Right cardiac atrium (tissue), 5 donors: ENCODE measurements at places on chromosomes 6 and 20. TPM values are rescaled to one million over a fixed set of nuclear protein-coding genes. Genes with fewer than 3 reads are reported as not detected.

DNA sequence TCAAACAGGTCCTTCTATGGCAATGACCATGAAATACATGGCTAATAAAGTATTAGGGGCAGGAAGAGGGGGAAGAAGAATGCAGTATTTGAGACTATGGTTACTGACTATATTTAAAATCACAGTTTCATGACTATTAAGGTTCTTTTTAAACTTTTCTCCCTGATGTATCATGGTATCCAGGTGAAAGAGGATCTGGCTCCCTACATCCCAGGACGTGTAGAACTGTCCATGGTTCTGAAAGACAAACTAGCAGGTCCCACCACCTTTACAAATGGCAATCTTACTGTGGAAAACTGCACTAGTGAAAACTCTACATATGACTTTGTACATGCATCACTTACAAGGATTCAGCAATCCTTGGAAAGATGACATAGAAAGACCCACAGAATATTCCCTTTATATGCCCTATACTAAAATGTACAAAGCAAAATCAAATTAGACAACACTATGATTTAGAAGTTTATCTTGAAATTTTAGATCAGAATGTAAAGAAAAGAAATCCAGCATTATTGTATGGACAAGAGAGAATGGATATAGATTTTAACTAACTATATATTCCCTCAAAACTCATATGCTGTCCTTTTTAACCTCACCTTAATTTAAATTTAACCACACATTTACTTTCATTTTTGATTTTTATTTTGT lies 33.5 kb downstream of the RPP21 start:
- no peak for DNase-seq

ANGPT4 gene
- 0.14 TPM for polyA plus RNA-seq

- no peak for DNase-seq
Measured at GRCh38 chr6:16067568-16067967, 61.3 kb upstream of the MYLIP start.

VAPB gene
- 30.6 TPM for polyA plus RNA-seq

- no peak for DNase-seq
Measured at GRCh38 chr6:108896111-108896661, 48.0 kb downstream of the ARMC2 start.

- DNase-seq: no peak
Measured at GRCh38 chr6:79622364-79622763, 8.8 kb upstream of the SH3BGRL2 start.

DNA sequence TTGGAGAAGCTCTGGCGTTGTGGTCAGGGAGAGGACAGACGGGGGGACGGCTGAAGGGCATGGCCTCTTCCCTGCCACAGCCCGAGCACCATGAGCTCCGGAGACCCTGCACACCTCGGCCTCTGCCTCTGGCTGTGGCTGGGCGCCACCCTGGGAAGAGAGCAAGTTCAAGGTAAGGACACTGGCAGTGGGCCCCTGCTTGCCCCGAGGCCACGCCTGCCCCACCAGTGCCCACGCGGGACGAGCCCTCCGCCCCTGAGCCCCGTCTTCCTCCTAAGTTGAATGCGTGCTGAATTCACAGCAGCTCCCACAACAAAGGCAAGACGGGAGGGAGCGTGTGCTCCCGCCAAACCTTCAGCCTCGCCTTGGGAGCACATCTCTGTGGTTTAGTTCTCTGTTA lies 2.0 kb downstream of the COL20A1 start:
- DNase-seq: peak; percentile 46

GRCh38 chr20:36439040-36439730 lies 102.1 kb upstream of the MYL9 start:
- DNase-seq: peak; percentile 78

TNNC2 gene
- 0.77 TPM for polyA plus RNA-seq

- DNase-seq: no peak
Measured at GRCh38 chr6:108633436-108633835, 72.7 kb downstream of the FOXO3 start.

GGTLC1 gene
- not detected for polyA plus RNA-seq

DNA sequence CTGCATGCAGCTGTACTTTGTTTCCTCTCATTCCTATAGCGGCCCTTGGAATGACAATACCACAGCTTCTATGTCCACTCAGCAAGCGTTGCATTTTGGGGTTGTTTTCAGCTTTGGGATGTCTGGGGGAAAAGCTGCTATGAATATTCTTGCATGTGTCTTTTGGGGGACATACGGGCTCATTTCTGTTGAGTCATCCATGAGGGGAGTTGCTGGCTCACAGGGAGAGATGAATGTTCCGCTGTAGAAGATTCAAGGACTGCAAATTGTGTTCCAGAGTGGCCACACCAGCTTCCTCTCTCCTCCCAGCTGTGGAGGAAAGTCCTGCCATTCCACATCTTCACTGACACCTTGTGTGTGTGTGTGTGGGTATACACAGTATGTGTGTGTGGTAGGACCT lies 43.3 kb downstream of the TGM2 start:
- no peak for DNase-seq

GRCh38 chr6:43173591-43174262 lies 2.7 kb downstream of the SRF start:
- peak; percentile 29 for DNase-seq

HNF4A gene
- polyA plus RNA-seq: 0.07 TPM

DNA sequence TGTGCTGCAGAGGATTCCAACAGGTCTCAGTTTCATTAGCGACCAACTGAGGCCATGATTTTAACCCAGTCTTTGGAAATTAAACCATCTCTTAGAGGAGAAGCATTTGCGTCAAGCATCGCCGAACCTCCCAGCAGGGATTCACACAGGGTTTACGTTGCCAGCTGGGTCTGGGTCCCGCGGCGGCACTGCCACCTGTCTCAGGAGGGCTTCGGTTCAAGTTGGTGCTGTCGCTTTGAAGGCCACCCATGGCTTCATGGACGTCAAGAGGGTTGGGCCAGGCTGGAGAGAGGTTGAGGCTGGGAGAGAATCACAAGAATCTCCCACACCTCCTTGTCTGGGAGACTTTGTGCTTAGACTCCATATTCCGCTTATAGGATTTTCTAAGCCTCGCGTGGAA lies 43.0 kb upstream of the FRMD1 start:
- DNase-seq: no peak

- DNase-seq: no peak
Measured at GRCh38 chr6:49646942-49647341, 10.3 kb upstream of the RHAG start.

GRCh38 chr6:111959766-111960165 lies 86.5 kb upstream of the FYN start:
- DNase-seq: no peak

DNA sequence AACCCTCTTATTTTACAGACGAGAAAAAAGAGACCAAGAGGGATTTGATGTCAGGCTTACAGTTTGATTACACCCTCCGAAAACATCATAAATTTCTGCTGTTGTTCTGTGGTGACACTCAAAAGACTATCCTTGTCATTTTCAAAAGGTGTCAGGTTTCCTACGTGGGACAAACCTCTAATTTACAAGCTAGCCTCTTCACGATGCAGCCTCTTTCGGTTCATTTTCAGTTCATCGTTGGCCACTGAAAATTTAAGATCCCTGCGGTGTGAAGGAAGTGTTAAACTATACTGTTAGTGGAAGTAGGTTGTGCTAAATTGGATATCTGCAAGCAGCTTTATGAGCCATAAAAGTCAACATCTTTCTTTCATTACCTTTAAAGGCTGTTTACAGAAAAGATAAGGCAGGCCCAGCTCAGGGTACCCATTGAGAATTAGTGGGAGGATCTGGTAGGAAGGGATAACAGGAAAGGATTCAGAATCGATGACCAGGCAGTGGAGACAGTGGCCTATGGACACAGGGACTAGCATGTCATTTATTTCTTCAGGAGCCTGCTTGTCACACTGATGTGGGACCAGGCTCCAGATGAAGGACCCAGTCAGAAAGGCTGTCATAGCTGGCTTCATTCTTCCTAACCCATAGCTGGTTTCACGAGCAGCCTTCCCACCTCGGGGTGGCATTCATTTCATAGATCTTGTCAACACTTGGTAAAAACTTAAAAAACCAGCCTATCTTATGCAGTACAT lies 329.1 kb upstream of the SOX4 start:
- DNase-seq: no peak

RAET1L gene
- not detected for polyA plus RNA-seq

GRCh38 chr6:47247227-47247797 lies 62.4 kb downstream of the TNFRSF21 start:
- DNase-seq: no peak

DNA sequence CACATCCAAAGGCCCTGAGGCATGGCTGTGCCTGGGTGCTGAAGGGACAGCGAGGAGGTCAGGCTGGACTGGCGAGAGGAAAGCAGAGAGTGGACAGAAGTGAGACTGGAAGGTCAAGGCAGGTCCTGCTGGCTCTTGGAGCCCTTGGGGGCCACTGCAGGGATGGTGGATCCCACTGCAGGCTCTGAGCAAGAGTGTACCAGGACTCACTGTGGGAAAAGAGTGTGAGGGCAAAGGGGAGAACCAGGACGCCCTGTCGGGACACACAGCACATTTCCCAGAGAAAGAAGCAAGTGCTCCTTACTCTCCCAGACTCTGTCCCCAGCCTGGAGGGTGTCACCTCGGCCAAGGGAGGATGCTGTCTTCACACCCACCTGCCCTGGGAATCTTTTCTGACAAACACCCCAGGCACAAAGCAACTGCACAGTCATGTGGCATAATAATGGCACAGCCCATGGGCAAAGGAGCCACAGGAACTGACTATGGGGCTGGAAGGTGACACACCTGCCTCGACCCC lies 172.3 kb upstream of the CST7 start:
- no peak for DNase-seq

ATP5F1E gene
- polyA plus RNA-seq: 131 TPM

SAMD5 gene
- polyA plus RNA-seq: 1.0 TPM

DNA sequence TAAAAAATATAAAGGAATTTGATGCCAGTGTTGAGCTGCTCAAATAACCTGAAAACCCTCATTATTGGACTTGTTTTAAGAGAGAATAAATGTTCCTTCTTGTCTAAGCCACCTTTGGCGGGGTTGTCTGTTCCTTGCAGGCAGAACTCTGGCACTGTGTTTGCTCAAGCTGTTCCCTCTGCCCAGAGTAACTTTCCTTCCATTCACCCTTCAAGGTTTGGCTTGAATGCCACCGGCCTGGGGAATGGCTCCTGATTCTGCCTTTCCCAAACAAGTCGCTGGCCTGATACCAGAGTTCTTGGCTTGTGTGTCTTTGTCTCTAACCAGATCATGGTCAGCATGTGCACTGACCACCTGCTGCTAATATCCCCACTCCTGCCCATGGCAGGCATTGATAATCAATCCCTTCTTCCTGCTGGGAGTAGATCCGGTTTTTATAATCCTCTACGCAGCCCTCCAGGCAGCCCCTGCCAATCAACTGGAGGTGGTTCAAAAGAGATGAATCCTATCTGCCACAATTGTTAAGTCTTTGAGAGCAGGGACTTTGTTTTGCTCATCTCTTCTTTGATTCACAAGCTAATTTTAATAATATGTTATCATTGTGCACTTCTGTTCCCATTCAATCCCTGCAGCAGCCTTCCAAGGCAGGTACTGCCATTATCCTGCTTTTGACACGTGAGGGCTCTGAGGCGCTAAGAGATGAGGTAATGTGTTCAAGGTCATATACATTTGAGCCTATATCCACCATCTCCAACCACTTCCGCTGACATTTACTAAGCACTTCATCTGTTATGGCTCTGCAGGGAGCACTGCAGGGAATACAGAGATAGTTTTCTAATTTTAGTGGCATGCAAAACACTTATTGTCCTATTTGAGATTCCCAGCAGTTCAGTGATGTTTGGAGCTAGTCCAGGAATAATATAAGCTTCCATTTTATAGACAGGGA lies 3.1 kb upstream of the CCM2L start:
- DNase-seq: no peak

- DNase-seq: no peak
Measured at GRCh38 chr20:48458601-48459385, 369.0 kb downstream of the PREX1 start.

GRCh38 chr20:7933346-7933745 lies 6.9 kb downstream of the HAO1 start:
- no peak for DNase-seq

- no peak for DNase-seq
Measured at GRCh38 chr6:105977934-105978504, 108.1 kb upstream of the PRDM1 start.

- no peak for DNase-seq
Measured at GRCh38 chr6:147278891-147279290, 74.7 kb downstream of the STXBP5 start.

DNA sequence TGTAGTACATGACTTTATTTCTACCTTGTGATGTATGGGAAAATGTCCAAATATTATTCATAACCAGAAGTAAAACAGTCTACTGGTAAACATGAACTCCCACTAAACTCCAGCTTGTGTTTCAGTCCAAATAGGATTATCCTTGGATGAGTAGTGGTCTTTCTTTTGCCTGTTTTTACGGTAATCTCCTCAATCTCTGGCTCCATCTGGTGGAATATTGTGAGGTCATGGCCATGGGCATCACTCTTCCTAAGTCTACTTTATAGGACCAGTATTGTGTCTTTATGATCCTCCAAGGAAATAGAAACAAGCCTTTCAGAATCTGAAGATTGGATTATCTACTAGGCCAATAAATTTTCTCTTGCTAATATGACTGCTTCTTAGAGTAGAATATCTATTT lies 505.0 kb downstream of the BMP2 start:
- DNase-seq: no peak

GRCh38 chr6:165584541-165584940 lies 78.5 kb downstream of the PDE10A start:
- DNase-seq: no peak

NKX2-2 gene
- not detected for polyA plus RNA-seq

GRCh38 chr6:166584853-166585429 lies 1.5 kb downstream of the RAMACL start:
- DNase-seq: no peak

- peak; percentile 89 for DNase-seq
Measured at GRCh38 chr20:63941282-63942081, 14.7 kb downstream of the UCKL1 start.

- no peak for DNase-seq
Measured at GRCh38 chr6:130574146-130574545, 208.3 kb downstream of the TMEM200A start.

DNA sequence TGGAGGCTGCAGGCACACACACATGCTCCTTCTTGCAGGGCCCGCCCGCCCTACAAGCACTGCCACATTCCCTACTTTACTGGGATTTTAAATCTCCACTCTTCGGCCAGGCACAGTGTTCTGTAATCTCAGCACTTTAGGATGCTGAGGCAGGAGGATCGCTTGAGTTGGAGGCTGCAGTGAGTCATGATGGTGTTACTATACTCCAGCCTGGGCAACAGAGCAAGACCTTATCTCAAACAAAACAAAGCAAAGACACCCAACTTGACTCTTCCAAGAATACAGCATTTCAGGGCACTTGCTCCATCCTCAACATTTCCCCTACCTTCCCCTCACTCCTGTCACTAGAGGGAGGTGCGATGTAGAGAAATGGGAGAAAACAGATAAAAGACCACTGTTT lies 194.0 kb downstream of the MYLK4 start:
- DNase-seq: no peak

GRCh38 chr6:127606131-127606562 lies 29.2 kb downstream of the C6orf58 start:
- no peak for DNase-seq

- DNase-seq: no peak
Measured at GRCh38 chr6:143188292-143188691, 127.6 kb downstream of the AIG1 start.
